Articular chondrocyte of knee joint (primary cell): ENCODE measurements at places on chromosomes 2 and 18. TPM values are rescaled to one million over a fixed set of nuclear protein-coding genes. Genes with fewer than 3 reads are reported as not detected.

Gene UBE2F
- 57.9 and 62.8 TPM in 2 replicates for total RNA-seq

Gene FOXD4L1
- total RNA-seq = 0.11 and 0.26 TPM in 2 replicates

Gene SLC9A4
- not detected in 2 replicates for total RNA-seq

Gene LOXHD1
- not detected in 2 replicates for total RNA-seq

Gene SPDYA
- 0.86 and 1.3 TPM in 2 replicates for total RNA-seq

Gene MAP3K19
- total RNA-seq = not detected in 2 replicates

Gene HOXD4
- total RNA-seq = 1.6 and 3.1 TPM in 2 replicates

Gene ING5
- total RNA-seq = 11.8 and 13.1 TPM in 2 replicates

Gene HTR2B
- total RNA-seq = 1.2 and 1.3 TPM in 2 replicates

Gene COL5A2
- 534 and 717 TPM in 2 replicates for total RNA-seq

Gene ATG16L1
- total RNA-seq = 25.1 and 29.5 TPM in 2 replicates

Gene RPE
- total RNA-seq = 63.9 and 73.3 TPM in 2 replicates

Gene PER2
- 5.6 and 6.1 TPM in 2 replicates for total RNA-seq

Gene NEU2
- total RNA-seq = not detected in 2 replicates

Gene ZNF396
- total RNA-seq = 3.4 and 4.5 TPM in 2 replicates

Gene REL
- 7.4 and 10.7 TPM in 2 replicates for total RNA-seq

Gene FAM110C
- total RNA-seq = 0.11 TPM in 1 of 2 replicates, not detected in the other

Gene SOCS6
- total RNA-seq = 23.5 and 28.9 TPM in 2 replicates

Gene RAPH1
- total RNA-seq = 87.5 and 95.1 TPM in 2 replicates

Gene SIX2
- 35.5 and 41.8 TPM in 2 replicates for total RNA-seq

Gene SLC39A6
- total RNA-seq = 126 and 130 TPM in 2 replicates

Gene MGAT4A
- total RNA-seq = 0.32 and 1.2 TPM in 2 replicates

Gene FAM168B
- total RNA-seq = 104 and 105 TPM in 2 replicates

Gene RASGRP3
- total RNA-seq = 0.32 and 0.39 TPM in 2 replicates

Gene RNF125
- total RNA-seq = 0.39 and 0.76 TPM in 2 replicates

Gene FEV
- total RNA-seq = not detected in 2 replicates

Gene C2orf72
- total RNA-seq = 0.65 and 2.1 TPM in 2 replicates

Gene RIT2
- total RNA-seq = not detected in 2 replicates

Gene GLI2
- 3.5 and 7.8 TPM in 2 replicates for total RNA-seq

Gene CCDC68
- 0.91 and 1.3 TPM in 2 replicates for total RNA-seq

Gene CYTIP
- total RNA-seq = 0.39 and 0.76 TPM in 2 replicates

Gene UGT1A4
- total RNA-seq = not detected in 2 replicates

Gene ITGA4
- total RNA-seq = 7.1 and 7.4 TPM in 2 replicates

Gene CXCR1
- not detected in 2 replicates for total RNA-seq

Gene DSC1
- total RNA-seq = under 0.01 TPM in 1 of 2 replicates, not detected in the other

Gene LIPG
- 0.32 and 0.39 TPM in 2 replicates for total RNA-seq

Gene ASXL3
- not detected in 2 replicates for total RNA-seq

Gene PLB1
- 3.0 and 4.1 TPM in 2 replicates for total RNA-seq

Gene IL36A
- not detected in 2 replicates for total RNA-seq

Gene PDE1A
- 89.0 and 156 TPM in 2 replicates for total RNA-seq

Gene LYPD6
- 0.52 and 0.86 TPM in 2 replicates for total RNA-seq

Gene ACVR1
- 50.5 and 60.1 TPM in 2 replicates for total RNA-seq

Gene IL1R1
- total RNA-seq = 160 and 278 TPM in 2 replicates

Gene TRIM43
- total RNA-seq = not detected in 2 replicates

Gene SERPINB13
- not detected in 2 replicates for total RNA-seq

Gene TNFAIP6
- total RNA-seq = 142 and 572 TPM in 2 replicates

Gene SEPTIN10
- total RNA-seq = 183 and 206 TPM in 2 replicates

Gene MALL
- total RNA-seq = 72.8 and 165 TPM in 2 replicates

Gene UGT1A5
- not detected in 2 replicates for total RNA-seq

Gene IL1F10
- not detected in 2 replicates for total RNA-seq

Gene FANCL
- 13.6 and 25.0 TPM in 2 replicates for total RNA-seq

Gene ARMC9
- 53.9 and 72.4 TPM in 2 replicates for total RNA-seq

Gene CD8B2
- 0.13 and 0.43 TPM in 2 replicates for total RNA-seq
